Stimulated activated CD8-positive, alpha-beta memory T cell treated with anti-CD3 and anti-CD28 coated beads, Interleukin-15, amount 100 ng/mL, for 24 hours (primary cell): ENCODE measurements at places on chromosomes 16 and 17.

GRCh38 chr17:78651554-78651953 lies 74.4 kb upstream of the DNAH17 start:
- no peak for DNase-seq

GRCh38 chr16:49959552-49960277 lies 65.3 kb upstream of the CNEP1R1 start:
- no peak for DNase-seq

DNA sequence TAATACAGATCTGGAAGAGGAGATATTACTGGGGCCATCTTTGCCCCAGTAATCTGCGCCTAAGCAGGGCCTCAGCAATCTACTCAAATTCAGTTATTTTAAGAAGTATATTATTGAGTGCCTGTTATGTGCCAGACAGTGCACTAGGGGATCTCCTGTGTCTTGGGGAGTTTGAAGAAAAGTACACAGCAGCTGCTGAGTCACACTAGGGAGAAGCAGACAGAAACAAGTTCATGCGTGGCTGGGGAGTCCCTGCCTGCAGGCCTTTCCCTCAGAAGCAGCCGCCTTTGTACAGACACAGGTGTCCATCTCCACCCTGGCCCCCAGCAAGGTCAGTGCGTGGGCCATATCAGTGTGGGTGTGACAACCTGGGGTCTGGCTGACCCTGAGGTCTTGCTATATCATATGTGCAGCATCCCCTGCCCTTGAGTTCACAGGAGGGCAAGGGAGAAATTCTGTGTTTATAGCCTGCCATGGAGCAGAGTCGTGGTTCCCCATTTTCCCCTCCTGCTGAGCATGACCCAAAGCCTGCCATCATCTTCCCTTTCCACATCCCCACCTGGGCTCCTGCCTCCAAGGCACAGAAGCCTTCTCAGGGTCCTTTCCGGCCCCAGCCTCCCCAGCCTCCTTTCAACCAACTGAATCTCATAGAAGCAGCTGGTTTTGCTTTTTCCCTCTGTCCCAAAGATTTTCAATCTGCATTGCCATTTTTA lies 229.9 kb upstream of the SDK2 start:
- no peak for DNase-seq

GRCh38 chr16:79162977-79163376 lies 437.6 kb downstream of the MAF start:
- no peak for DNase-seq

DNA sequence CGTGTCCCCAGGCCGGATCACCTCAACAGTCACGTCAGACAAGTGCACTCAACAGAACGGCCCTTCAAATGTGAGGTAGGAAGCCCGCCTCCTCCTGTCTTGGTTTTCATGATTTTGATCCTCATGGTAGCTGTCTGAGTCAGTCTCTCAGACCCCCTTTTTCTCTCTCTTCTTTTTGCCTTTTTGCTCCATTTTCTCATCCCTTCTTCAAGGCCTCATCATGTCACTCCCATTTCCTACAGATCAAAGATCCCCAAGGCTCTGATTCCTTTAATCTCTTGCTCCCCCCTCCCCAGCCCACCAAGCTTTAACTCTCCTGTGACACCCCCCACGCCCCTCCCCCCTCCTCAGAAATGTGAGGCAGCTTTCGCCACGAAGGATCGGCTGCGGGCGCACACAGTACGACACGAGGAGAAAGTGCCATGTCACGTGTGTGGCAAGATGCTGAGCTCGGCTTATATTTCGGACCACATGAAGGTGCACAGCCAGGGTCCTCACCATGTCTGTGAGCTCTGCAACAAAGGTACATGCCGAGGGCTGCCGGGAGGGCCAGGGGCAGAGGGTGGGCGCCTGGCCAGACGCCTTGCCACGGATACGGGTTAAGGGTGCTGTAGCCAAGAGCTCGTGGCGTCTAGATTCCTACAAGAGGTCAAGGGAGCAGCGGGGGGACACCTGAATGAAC lies 2.0 kb downstream of the MAZ start:
- DNase-seq: no peak

GRCh38 chr17:77494664-77495435 lies 354.1 kb downstream of the SEC14L1 start:
- DNase-seq: peak; percentile 47
